ENCODE measurements at places on chromosomes 6 and 20. TPM values are rescaled to one million over a fixed set of nuclear protein-coding genes. Genes with fewer than 3 reads are reported as not detected.

KIF6 gene
- 0.14 TPM for polyA plus RNA-seq

RRP36 gene
- polyA plus RNA-seq, result 38.1 TPM

BHLHE23 gene
- polyA plus RNA-seq, result not detected

RPN2 gene
- 122 TPM for polyA plus RNA-seq

CPNE5 gene
- 3.3 TPM for polyA plus RNA-seq

- DNase-seq, result no peak
Observed at GRCh38 chr6:105243487-105243886, 63.7 kb upstream of the POPDC3 start.

GRCh38 chr6:164911873-164912580, 397.4 kb downstream of the C6orf118 start:
- DNase-seq, result no peak

- DNase-seq, result no peak
Observed at GRCh38 chr6:169642455-169642854, 59.4 kb downstream of the WDR27 start.

DNA sequence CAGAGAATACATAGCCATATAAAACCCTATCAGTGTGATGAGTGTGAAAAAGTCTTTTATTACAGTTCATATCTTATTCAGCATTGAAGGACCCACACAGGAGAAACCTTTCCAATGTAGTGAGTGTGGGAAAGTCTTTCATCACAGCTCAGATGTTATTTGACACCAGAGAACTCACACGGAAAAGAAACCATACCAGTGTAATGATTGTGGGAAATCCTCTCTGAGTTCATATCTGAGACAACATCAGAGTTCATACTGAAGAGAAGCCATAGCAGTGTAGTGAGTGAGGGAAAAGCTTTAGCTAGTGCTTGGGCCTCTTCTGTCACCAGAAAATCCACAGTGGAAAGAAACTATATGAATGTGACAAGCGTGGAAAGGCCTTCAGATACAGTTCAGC, 8.6 kb upstream of the ZSCAN16 start:
- no peak for DNase-seq

- no peak for DNase-seq
Observed at GRCh38 chr20:38063911-38064530, 30.5 kb downstream of the RPRD1B start.

DNA sequence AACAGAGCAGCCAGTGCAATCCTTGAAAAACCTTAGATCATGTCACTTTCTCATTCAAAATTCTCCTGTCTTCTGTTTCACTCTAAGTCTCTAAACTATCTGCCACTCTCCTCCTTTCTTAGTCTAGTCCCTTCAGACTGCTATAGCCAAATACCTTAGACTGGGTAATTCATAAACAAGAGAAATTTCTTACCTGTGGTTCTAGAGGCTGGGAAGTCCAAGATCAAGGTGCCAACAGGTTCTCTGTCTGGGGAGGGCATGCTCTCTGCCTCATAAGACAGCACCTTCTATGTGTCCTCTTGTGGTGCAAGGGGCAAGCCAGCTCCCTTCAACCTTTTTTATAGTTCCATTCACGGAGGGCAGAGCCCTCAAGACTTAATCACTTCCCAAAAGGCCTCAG, 156.3 kb downstream of the MTFR2 start:
- no peak for DNase-seq

- no peak for DNase-seq
Observed at GRCh38 chr6:149209871-149210775, 107.4 kb upstream of the TAB2 start.

GRCh38 chr6:155330133-155330734, 15.9 kb upstream of the TFB1M start:
- no peak for DNase-seq

DNA sequence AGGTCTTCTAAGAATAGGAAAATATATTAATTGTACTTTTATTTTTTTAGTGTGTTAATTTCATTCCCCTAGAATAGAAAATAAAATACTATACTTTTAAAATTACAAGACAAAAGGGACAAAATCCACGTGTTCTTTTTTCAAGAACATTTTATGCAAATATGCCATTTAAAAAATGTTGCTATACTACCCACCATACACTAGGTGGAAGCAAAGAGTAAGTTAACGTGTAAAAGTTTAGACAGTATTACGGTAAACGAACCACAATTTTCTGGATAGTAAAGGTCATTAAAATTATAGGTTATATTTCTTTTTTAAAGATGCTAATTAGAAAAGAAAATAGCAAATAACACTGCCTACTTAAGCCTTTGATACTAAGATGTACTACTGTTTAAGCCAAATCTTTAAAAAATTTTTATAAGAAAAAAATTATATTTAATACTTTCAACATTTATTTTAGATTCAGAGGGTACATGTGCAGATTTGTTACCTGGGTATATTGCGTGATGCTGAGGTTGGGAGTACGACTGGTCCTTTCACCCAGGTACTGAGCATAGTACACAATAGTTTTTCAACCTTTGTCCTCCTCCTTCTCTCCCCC, 287.6 kb downstream of the PHF3 start:
- DNase-seq, result no peak
